Natural killer cell treated with Interleukin-12 subunit alpha and Interleukin-12 subunit beta and Interleukin-15 and Interleukin-18, amount 100 ng/mL, for 72 hours (primary cell): ENCODE measurements at places on chromosomes 3 and 15. TPM values are rescaled to one million over a fixed set of nuclear protein-coding genes. Genes with fewer than 3 reads are reported as not detected.

DNA sequence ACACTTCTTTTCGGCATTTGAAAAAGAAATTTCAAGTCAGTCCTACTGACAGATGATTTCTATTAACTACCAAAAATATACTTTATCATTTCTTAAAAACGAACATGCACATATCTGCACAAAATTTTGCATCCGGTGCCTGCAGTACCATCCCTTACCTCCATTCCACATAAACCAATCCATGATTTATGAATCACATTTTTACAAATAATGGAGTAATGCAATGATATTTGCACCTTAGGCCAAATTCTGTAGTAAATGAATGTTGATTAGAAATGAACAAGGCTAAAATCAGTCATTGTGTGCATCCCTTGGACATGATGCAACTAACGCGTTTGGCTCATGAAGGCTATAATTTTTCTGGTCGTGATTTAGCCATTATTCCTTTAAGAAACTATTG, 46.5 kb downstream of the ROBO2 start:
- no peaks in the 10 kb centered on the region for H3K27me3 ChIP-seq
- DNase-seq = no peak
- H3K27ac ChIP-seq = no peak overlapping the region
- H3K4me1 ChIP-seq = no peaks in the 10 kb centered on the region

- no peaks in the 10 kb centered on the region for H3K4me1 ChIP-seq
- H3K27ac ChIP-seq = no peak overlapping the region
- H3K4me3 ChIP-seq = no peak overlapping the region
- DNase-seq = no peak
- no peaks in the 10 kb centered on the region for H3K27me3 ChIP-seq
Measured at GRCh38 chr3:127644641-127645370, 15.8 kb downstream of the PODXL2 start.

- peaks cover 6% of the 10 kb centered on the region for H3K27me3 ChIP-seq
- no peaks in the 10 kb centered on the region for H3K36me3 ChIP-seq
- H3K4me1 ChIP-seq = peaks cover 19% of the 10 kb centered on the region
Measured at GRCh38 chr15:61831505-61831921, 228.7 kb downstream of the VPS13C start.

GRCh38 chr3:6807967-6808588, 52.8 kb upstream of the GRM7 start:
- no peak overlapping the region for H3K27ac ChIP-seq
- no peak overlapping the region for H3K4me3 ChIP-seq
- no peaks in the 10 kb centered on the region for H3K4me1 ChIP-seq
- H3K36me3 ChIP-seq = no peaks in the 10 kb centered on the region
- H3K27me3 ChIP-seq = no peaks in the 10 kb centered on the region
- DNase-seq = no peak

DNA sequence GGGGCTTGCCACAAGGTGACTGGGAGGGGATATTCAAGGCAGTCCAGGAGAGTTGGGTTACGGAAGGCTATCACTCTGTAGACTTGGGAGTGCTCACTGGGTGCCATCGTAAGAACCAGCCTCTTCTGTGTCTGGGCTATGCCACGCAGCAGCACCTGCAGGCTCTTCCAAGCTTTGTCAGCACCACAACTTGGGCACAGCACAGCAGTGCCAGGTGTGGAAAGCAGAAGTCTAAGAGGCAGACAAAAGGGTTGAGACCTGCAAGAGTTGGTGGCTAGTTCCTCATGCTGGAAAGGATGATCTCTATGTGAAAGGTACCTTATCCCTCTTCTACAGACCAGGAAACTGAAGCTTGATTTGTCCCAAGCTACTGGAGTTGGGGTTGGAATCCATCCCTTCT, 15.8 kb downstream of the CX3CR1 start:
- H3K4me1 ChIP-seq = peaks cover 81% of the 10 kb centered on the region
- DNase-seq = no peak
- peaks cover 17% of the 10 kb centered on the region for H3K36me3 ChIP-seq
- H3K27ac ChIP-seq = peak overlapping the region; percentile 97

DNA sequence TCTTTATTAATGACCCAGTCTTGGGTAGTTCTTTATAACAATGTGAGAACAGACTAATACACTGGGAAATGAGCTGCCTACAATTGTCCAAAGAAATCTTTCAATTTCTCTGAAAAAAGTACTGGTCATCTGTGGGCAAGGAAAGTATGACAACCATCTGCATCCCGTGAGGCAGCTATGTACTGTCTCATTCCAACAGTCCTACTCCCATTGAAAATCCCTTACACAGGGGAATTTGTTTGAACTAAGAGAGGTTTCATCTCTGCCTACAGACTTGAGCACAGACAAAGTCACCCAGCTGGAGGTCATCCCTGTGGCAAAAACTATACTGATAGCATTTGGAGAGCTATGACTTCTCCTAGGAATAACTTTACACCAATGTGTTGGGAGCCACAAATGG, 27.1 kb downstream of the SHC4 start:
- H3K27ac ChIP-seq = no peak overlapping the region
- DNase-seq = no peak
- H3K27me3 ChIP-seq = peaks cover 19% of the 10 kb centered on the region
- no peaks in the 10 kb centered on the region for H3K4me1 ChIP-seq
- no peak overlapping the region for H3K4me3 ChIP-seq
- H3K36me3 ChIP-seq = peaks cover 7% of the 10 kb centered on the region

DNA sequence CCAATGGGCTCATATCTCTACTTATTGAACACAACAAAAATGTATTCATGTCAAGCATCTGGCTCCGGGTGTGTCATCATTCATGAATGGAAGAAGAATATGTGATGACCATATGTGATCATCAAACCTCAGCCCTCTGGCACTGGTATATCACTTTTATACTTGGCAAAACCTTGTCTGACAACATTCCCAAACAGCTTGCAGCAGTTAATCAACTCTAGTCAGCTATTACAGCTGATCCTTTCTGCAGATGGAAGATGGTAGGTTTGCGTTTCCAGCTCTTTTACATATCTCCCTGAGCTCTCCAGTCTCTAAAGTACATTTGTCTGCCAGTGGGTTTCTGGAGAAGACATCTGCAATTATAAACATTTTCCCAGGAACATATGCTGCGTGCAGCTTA, 6.6 kb downstream of the PLSCR5 start:
- H3K4me1 ChIP-seq = no peaks in the 10 kb centered on the region
- peaks cover 5% of the 10 kb centered on the region for H3K27me3 ChIP-seq
- DNase-seq = no peak
- H3K27ac ChIP-seq = no peak overlapping the region
- no peaks in the 10 kb centered on the region for H3K36me3 ChIP-seq
- no peak overlapping the region for H3K4me3 ChIP-seq

DNA sequence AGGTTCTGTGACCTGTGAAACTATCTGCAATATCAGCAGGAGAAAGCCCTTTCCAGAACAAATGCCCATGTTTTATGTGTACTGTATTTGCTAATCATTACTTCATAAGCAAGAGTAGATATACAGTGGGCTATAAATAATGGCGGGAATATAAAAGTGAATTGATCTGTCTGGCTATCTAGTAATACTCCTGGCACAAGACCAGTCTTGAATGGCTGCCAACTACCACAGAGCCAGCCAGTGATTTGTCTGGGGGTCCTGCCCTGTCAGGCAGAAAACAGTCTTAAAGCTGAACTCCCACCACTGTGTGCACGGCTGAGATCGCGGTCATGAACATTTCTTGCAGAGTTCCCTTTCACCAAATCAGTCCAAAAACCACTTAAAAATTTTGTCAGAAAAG, 176.3 kb downstream of the MEIS2 start:
- H3K36me3 ChIP-seq = no peaks in the 10 kb centered on the region
- no peaks in the 10 kb centered on the region for H3K27me3 ChIP-seq
- H3K4me1 ChIP-seq = no peaks in the 10 kb centered on the region
- DNase-seq = no peak
- no peak overlapping the region for H3K27ac ChIP-seq
- H3K4me3 ChIP-seq = no peak overlapping the region

The RAP2B gene
- 12.1 TPM for total RNA-seq
